Inflammatory macrophage treated with lipopolysaccharide for 1 hour (primary cell): ENCODE measurements at places on chromosomes 2 and 18.

DNA sequence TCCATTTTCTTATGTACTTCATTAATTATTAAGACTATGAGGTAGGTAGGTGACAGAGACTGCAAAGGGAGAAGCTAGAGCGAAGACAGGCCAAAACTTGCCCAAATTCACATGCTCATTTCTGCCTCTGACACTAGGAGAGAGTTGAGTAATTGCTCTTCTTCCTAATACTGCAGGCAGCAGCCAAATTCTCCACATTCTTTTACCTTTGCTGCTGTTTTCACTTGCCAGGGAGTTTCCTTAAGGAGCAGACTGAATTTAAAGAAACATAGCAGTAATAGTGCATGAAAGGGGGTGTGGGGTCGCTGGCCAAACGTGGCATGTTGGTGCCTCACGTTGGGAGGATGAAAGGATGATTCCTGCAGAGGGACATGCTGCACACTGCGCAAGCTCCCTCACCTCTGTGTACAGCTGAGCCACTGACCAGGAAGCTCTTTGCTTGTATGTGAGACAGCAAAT, 12.3 kb downstream of the CRIM1 start:
- no peak for DNase-seq

- no peak for DNase-seq
Measured at GRCh38 chr2:53829273-53829979, 30.3 kb downstream of the GPR75 start.

GRCh38 chr2:140416577-140416976, 1636.4 kb upstream of the NXPH2 start:
- no peak for DNase-seq

- DNase-seq: no peak
Measured at GRCh38 chr2:75277111-75277510, 77.8 kb upstream of the TACR1 start.

- DNase-seq: no peak
Measured at GRCh38 chr2:196538189-196538588, 101.3 kb upstream of the CCDC150 start.

DNA sequence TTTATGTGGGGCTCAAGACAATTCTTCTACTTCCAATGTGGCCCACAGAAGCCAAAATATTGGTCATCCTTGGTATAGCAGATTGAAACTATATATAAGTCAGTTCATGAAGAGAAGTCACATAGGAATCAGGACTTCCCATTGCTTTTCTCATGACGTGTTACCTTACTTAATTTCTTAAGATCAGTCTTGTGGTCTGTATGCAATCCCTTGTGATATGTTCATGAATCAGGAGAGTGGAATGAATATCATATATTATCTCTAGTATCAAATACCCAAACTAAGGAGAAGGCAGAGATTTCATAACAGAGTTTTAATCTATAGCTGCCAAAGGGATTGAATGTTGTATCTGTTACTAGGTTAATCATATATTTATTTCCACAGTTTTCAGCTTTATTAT, 1390.4 kb downstream of the SUCLG1 start:
- no peak for DNase-seq

GRCh38 chr2:235063471-235063961, 111.7 kb downstream of the SH3BP4 start:
- no peak for DNase-seq

DNA sequence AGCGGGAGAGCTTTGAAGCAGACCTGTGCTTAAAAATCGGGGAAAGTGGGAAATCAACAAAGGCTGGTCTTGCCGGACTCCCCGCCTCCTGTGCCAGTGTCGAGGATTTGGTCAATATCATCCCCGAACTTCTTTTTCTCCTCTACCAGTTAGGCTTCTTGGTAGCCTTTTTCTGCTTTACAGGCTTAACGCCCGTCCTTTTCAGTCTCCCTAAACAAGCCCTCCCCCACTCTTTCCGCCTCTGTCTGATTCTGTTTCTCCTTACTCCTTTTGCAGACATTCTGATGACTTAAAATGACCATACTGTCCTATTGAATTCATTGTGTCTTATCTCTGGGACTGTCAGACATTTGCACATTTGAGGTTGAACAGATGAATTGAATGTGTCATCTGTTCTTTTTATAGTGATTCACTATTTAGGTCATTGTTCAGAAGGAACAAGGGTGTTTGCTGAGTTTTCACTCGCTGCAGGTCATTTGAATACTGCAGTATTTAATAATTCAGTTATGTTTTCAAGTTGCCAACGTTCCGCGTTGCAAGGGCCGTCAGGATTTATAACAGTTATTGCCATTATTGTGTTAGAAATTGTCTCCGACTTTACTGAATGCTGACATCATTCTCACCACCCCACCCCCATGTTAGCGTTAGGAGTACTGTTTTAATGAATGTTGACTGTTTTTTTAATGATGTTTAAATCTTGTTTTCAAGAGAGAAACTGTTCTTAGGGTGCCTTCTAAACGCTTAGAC, 1.1 kb downstream of the ITGAV start:
- peak; percentile 48 for DNase-seq

DNA sequence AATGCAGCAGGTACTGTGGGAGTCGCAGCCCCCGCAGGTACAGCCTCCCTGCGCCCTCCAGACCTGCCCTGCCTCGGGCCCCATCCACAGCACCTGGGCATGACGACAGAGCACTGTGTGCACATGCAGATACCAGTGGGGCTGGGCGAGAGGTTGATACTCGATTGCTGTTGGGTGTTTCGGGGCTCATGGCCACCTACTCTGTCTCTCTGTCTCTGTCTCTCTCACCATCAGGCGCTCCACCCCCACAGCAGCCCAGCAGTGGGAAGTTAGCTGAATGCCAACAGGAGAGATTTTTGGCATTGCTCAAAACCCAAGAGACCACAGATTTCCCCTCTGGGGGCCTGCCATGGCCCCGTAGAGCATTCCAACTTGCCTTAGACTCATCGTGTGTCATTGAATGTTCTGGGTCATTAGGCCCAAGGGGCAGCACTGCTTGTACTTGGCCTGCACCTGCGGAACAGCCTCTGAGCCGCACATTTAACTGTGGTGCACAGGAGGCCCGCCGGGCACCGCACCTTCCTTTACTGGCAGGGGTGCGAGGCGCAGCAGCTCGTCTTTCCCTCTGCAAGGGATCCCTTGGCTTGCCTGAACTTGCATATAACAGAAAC, 18.8 kb downstream of the KCNIP3 start:
- no peak for DNase-seq

- no peak for DNase-seq
Measured at GRCh38 chr2:28507796-28508764, 12.2 kb downstream of the PLB1 start.

DNA sequence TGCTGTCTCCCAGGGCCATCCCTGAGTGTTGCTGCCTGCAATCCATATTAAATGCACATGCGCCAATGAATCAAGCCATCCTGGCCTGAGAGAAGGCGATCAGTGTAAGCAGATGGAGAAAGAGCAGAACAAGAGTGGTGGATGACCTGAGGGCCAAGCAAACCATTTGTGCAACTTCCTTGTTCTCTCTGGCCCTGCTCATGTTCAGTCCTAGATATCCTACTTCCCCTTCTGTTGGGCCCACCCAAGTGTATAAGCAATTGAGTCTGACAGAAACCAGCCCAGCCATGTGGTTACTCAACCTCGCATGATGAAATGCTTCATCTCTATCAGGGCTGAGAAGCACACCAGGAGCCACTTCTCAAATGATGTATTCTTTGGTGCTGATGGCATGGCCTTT, 383.1 kb upstream of the ID2 start:
- peak; percentile 97 for DNase-seq

DNA sequence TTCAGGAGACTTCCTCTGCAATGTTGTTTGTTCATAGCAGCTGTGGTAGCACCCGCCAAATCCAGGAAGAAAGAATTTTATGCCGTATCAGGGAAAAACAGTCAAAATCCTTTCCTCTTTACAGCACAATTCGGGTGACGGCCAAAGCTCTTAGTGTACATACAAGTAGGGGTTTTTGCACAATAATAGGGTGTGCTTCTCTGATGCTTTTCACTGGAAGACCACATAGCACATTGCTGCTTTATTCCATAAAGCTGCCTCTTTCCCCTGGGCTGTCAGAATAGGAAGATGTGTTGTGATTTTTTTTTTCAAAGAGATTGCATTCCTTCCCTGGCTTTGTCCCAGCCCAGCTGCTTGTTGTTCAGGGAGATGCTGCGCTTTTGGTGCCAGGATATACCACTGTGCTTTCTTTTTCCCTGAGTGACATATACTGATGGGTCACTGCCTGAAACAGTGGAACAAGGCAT, 27.2 kb upstream of the LANCL1 start:
- no peak for DNase-seq

GRCh38 chr18:195651-196050, 37.3 kb downstream of the USP14 start:
- DNase-seq: no peak

DNA sequence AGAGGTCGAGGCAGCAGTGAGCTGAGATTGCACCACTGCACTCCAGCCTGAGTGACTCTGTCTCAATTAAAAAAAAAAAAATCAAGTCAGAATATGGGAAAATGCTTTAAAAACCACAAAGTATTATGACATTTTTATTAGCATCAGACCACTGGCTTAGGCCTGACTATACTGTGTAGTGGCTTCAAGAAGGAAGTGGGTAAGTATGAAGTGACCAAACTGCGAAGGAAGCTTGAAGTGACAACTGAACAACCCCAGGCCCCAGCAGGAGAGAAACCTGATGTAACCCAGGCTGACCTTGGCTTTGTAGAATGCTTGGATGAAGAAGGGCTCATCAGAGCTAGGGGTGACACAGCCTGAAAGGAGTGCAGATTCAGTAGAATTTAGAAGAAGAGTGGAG, 21.4 kb upstream of the HAAO start:
- DNase-seq: no peak

DNA sequence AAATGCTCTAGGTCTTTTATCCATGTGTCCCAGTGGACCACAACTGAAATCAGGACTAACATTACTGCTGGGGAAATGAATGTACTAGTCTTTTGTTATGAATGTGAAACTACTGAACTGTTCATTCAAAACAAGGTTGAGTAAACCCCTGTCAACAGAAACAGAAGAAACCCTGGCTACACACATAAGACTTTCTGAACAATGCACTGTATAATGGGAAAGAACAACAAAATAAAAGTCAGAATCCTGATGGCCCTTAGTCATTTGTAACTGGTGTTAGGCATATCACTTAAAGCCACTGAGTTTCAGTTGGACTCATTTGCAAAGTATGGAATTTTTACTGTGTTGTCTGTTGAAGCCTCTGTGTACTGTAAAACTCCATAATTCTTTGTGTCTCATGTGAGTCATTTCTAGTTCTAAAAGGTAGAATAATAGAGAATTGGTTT, 77.0 kb upstream of the UBXN4 start:
- DNase-seq: no peak

DNA sequence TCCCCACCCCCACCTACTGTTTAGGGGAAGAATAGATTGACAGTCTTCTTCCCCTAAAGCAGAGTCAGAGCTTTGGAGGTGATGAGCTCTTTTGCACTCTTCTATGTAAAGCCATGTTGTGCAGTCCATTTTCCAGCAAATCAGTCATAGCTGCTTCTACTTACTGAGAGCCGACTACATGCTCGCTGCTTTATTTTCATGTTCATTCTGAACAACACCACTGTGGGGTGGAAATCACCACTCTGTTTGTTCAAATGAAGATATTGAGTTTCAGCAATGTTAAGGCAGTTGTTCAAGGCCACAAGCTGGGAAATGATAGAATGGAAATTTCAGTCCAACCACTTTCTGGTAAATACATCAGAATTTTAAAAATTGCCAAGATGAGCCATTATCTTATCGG, 88.3 kb downstream of the INSIG2 start:
- DNase-seq: no peak

DNA sequence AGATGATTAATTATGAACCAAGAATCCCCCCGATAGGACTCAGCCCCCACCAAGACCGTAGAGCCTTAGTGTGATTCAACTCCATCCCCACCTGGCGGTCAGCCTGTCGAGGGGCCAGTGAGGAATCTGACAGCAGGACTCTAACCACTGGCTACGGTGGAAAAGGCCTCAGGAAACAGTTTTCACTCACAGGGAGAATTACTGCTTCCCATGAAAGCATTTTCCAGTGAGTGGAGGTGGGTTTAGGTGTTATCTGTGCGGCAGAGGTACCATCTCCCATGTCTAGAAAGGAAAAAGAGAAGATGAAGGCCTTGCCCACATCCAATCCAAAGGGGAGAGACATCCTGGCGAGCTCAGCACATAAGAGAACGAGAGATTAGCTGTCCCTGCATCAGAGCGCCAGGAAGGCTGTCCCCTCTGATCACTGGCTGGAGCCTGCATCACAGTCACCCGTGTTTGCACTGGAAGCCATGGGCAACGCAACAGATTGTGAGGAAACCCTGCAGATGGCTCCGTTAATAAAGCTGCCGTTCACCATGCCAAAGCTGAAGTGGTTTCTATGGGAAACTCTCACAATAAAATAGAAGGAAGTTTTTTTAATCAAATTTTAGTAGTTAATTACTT, 22.3 kb downstream of the COX7A2L start:
- no peak for DNase-seq

DNA sequence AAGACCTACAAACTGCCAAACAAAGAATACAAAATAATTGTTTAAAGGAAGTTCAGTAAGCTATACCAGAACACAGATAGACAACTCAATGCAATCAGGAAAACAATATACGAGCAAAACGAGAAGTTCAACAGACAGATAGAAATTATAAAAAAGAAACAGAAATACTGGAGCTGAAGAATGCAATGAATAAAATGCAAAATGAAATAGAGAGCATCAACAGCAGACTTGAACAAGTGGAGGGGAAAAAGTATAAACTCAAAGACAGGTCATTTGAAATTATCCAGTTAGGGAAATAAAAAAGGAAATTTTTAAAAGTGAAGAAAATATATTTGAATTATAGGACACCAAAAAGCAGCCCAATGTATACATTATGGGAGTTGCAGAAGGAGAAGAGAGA, 43.6 kb downstream of the MDH1 start:
- no peak for DNase-seq

GRCh38 chr2:196173505-196173904, 2.1 kb upstream of the STK17B start:
- DNase-seq: no peak

DNA sequence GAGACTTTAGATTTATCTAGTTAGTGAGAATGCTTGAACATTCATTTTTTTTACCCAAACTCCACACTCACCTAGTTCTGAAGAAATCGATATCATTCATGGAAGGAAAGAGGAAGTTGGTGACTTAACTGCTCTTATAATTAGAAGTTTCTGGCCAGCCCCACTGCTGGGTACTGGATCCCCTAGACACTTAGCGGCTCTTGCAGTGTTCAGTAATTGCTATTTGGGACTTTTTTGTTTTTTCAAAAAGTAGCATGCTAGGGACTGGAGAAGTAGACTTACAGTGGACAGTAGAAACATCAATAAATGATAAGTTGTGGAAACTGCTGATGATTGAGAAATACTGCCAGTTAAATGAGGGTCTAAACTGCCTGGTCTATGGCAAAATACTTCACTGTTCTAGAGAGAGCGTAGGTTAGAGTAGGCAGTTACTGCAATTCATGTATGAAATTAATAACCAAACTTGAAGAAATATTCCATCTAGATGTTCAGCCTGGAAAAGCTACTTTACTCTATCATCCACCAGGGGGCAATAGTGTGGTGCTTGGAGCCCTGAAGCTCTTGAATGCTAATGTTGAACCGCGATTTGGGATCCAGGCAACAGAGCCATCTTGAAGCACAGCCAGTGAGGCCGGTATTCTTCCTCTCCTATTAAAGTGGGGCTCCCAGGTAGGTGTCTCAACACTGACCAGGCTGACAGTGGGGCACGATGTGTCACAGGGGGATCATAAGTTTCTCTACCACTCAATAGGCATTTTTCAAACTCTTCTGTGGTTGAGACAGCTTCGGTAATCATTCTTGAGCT, 146.1 kb upstream of the SESTD1 start:
- peak; percentile 81 for DNase-seq
